ENCODE measurements at places on chromosomes 16 and 17.
A peak's percentile ranks its signal among the peaks of the same experiment; 100 is the strongest.

- no peak for DNase-seq
These were observed 2.8 kb downstream of the CAPN15 start for GRCh38 chr16:530111-530817.

DNA sequence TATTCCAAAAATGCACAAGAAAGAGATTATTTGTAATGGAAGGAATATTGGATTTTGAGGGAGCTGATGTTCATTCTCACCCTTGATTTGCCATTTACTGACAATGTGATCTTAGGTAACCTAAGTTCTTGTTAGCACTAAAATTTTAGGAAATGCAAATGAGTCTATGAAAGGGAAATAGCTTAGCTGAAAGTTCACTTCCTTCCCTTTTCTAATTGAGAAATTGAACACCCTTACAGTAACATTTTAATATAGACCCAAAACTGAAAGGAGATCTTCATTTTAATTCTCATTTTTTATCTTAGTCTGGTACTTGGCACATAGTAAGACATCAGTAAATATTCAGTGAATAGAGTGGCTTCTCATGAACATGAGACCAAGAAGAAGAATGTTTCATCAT is 10.9 kb upstream of the WSB1 start:
- no peak for DNase-seq

GRCh38 chr16:85231959-85232358 is 119.7 kb upstream of the CIBAR2 start:
- no peak for DNase-seq

GRCh38 chr16:81885976-81886586 is 107.0 kb downstream of the PLCG2 start:
- no peak for DNase-seq

- peak; percentile 97 for DNase-seq
These were observed 957.6 kb upstream of the SOX9 start for GRCh38 chr17:71163121-71163812.

DNA sequence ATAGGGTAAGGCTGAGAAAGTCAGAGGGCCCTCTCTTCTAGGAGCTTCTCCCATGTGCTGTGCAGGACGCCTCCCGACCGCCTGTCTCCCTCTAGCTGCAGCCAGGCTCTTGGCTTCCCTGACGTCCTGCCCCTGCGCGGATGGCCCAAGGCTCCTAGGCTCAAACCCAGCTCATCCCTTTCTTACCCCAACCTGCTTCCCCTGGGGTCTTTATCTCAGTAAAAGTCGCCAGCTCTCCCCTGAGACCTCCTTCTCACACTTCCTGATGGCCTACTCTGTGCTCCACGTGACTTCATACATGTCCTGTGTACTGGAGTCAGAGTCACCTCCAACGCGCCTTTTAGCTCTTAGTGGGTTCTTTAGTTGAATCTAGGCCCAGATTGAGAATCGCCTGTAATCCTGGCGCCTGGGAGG is 1.1 kb upstream of the ZNF747 start:
- no peak for DNase-seq

DNA sequence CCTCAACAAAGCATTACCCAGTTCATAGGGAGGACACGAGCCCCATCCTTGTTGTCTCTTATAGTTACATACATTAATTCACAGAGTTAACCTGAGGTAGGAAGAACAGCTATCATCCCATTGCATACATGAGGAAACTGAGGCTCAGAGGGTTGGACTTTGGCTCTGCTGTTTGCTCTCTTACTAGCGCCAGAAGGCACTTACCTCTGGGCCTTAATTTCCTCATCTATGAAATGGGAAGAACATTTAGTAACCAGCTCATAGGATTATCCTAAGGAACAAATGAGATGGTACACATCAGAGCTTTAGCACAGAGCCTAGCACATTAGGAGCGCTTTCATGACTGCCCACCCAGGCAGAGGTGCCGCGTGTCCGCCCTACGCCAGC is 27.6 kb downstream of the NEUROD2 start:
- no peak for DNase-seq

GRCh38 chr16:15404792-15405191 is 9.2 kb downstream of the MPV17L start:
- no peak for DNase-seq

GRCh38 chr16:83713597-83713996 is 94.2 kb upstream of the HSBP1 start:
- peak; percentile 68 for DNase-seq

DNA sequence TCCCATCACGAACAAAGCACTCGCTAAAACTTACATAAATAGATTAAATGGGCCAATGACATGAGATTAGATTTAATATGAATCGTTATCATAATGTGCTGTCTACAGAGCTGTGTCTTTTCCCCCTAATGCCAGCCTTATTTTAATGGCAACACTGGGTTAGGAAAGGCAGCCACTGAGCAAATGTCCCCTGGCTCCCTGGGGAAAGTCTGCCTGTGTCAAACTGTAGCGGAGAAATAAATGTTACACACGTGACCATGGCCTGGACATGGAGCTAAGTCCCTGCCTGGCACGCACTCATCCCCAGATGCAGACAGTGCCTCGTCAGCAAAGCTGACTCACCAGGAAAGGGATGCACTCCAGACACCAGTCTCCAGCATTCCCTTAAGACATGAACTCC is 61.3 kb upstream of the SDK2 start:
- no peak for DNase-seq

DNA sequence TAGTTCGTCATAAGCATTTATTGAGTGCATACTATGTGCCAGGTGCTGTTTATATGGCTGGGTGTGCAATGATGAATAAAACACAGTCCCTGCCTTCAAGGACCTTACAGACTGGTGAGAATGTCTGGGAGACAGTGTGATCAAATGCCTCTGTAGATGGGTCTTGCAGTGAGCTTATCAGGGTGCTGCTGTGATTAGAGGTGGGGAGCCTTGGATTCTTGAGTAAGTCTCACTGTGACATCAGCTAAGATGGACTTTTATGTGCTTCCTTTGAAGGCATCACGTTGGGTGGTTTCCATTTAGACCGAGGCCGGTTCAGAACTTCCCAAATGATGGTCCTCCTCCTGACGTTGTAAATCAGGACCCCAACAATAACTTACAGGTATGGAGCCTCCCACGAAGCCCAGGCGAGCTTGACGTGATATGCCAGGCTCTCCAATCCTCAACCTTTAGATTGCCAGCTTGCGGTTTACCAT is 10.0 kb downstream of the HERPUD1 start:
- DNase-seq, result no peak

DNA sequence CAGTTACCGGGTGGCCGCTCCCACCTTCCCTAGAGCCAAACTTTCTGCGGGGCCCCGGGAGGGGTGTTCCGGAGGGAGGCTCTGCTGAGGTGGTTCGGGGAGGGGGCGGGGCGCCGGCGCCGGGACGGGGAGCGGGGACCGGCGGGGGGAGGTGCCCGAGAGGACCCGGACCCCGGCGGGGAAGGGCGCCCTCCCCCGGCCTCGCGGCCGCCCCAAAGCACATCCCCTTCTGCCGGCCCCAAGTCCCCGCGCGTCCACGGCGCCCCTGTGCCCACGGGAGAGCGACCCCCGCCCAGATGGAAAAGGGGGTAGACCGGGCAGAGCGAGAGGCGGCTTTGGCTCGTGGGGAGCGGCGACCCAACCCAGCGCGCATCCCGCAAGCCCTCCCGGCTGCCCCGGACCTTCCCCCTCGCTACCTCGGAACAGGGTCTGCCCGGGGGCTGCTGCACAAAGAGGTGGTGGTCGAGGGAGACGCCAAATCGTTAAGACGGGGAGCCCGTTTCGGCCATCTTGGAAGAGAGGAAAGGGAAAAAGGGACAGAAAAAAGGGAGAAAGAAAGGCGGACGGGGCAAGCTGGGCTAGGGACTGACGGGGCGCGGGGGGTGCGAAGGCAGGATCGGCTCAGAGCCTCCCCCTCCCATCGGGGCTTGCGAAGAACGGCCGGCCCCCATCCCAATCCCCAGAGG is 530 bp downstream of the PCGF2 start:
- no peak for DNase-seq

DNA sequence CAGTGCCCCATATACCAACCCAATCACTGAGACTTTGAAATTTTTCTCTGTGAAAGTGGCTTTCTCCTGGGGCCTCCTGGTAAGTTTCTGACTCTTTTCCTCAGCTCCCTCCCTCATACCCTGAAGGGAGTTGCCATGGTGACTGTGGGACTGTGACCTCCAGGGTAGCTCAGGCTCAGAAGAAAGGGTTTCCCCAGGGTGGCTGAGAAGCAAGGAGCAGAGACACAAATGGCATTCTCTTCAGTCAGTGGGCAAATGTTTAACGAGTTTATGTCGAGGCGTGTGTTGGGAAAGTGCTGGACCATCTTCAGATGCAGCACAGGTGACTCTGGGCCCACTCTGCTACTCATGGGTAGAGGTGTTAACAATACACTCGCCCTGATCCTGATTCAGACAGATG is 46.8 kb downstream of the MRPS23 start:
- no peak for DNase-seq

GRCh38 chr16:12148120-12148519 is 171.6 kb downstream of the SNX29 start:
- no peak for DNase-seq

DNA sequence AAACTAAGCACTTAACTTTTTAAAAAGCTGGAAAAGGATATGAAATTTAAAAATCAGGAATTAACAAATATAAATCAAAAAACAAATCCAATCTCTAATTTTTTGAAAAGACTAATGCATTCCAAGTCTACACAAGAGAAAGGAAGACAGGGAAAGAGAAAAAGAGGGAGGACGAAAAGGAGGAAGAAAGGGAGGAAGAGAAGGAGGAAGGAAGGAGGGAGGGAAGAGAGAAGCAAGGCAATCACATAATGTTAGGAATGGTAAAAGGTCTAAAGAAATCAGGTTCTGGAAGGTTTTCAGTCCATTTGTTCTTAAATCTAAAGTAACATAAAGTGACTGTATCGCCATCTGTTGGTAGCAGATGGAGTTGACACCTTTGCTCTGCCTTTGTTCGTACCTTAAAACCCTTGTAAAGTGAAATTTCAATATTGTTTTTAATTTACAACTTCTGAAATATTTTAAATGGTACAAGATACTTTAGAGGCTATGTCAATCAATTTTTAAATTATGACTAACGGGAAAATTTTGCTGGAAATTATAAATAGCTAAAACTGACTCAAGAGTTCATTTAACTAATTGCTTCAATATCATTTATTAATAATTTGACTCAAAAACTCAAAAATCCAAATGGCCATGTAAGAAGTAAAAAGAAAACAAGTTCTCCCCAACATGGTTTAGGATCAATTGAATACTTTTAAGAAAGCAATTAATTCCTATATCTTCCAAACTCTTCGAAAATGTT is 20.4 kb upstream of the CDYL2 start:
- DNase-seq, result peak; percentile 2

- no peak for DNase-seq
These were observed 12.5 kb upstream of the NUDT16L1 start for GRCh38 chr16:4680673-4681470.

DNA sequence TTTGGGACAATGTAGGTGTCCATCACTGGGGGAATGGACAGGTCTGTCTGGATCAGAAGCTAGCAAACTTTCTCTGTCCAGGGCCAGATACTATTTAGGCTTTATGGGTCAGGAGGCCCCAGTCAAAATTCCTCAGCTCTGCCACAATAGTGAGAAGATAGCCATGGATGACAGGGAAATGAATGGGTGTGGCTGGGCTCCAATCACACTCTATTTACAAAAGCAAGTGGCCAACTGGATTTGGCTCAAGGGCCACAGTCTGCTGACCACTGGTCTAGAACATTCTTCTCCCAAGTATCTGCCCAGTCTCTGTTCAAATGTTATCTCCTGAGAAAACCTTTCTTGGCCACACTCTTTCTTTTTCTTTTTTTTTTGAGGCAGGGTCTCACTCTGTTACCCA is 339.9 kb downstream of the SOX9 start:
- no peak for DNase-seq

DNA sequence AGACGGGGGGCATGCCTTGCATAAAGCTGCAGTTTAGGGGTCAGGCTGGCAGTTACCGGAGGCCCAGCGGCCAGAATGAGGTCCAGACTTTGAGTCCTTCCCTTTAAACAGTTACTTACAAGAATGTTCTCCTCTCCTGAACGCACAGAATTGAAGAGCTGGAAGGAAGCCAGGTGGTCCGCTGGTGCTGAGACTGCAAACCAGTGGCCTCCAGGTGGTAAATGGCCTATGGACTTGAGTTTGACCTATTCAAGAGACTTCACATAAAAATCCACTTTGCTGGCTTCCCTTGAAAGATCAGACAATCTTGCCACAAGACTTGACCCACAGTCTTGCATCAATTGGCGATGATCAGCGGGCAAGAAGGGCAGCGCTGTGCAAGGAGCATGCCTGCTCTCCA is 14.7 kb upstream of the SEZ6 start:
- DNase-seq, result no peak

GRCh38 chr17:10125531-10126275 is 72.7 kb downstream of the GAS7 start:
- no peak for DNase-seq

DNA sequence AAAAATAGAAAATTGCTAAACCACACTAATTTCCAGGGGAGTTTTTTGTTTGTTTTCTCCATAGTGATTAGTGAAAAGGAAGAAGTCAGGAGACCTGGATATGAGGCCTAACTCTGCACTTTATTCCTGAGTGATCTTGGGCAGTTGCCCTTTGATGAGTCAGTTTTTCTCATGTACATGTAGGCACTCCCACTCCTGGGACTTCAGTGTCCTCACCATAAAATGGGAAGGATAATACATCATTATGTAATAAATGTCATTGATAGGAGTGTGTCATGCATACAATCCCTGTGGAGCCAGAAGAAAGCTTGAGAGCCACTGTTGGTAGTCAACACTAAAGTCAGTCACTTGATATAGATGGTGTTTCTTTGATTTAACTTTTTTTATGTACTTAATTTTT is 32.5 kb downstream of the WIPF2 start:
- no peak for DNase-seq

DNA sequence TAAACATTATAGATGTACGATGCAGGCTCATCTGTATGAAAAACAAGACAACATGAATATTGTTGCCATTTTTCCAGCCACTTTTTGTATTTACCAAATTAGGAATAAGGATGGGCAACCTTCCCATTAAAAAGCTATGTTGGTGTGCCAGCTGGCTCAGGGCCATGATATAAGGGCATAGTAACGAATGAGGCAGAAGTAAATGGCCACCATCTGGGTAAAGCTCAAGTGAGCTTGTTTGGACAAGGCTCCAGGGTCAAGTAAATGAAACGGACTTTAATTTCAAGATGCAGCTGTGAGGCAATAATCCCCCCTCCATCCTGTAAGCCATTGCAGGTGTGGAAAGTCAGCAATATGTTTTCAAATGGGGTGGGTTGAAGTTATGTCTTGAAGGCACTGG is 930.9 kb upstream of the CDH8 start:
- DNase-seq, result no peak

GRCh38 chr16:82748026-82748425 is 121.3 kb downstream of the CDH13 start:
- no peak for DNase-seq

GRCh38 chr16:2251296-2252111 is at the start of gene ECI1:
Gene ECI1, minus strand, starts transcription at chr16:2251587. Its CDS starts 21 bp downstream, at chr16:2251566.
- DNase-seq, result peak; percentile 68
